ENCODE measurements at places on chromosomes 2 and 18.

DNA sequence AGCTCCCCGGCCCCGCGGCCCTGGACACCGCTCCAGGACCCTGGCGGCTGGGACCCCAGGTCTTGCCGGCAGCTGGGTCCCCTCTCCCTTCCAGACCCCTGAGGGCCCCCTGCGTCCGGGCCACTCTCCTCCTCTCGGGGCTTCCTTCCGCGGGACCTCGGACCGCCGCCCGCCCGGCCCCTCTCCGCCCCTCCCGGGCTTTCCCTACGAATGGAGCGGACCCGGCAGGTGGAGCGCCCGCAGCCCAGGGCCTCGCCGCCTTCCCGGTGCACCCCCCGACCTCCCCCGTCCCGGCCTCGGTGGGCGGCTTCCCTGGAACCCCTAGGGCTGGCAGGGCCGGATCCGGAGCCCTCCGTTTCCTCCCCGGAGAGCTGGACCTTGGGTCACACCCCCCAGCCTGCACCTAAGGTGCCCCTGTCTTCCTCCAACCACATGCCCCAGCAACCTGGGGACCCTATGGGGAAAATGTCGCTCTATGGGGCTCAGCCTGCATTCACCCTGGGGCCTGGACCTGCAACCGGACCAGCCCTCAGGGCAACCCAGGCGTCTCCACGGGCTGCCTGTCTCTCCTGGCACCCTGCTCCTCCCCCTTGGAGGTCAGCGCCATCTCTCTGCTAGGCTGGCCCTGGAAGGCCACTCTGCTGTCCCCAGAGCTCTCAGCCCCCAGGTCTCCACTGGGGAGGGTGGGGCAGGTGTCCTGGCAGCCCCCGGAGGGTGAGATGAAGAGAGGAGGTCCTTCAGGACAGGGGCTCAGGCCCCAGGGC, 730 bp downstream of the B3GNT7 start:
- DNase-seq, result no peak

GRCh38 chr2:158095269-158095668, 6.4 kb upstream of the UPP2 start:
- no peak for DNase-seq

GRCh38 chr2:38535744-38536506, 66.8 kb downstream of the HNRNPLL start:
- peak; percentile 49 for DNase-seq

GRCh38 chr2:169072163-169072925, 3.0 kb downstream of the DHRS9 start:
- DNase-seq, result no peak

- DNase-seq, result peak; percentile 3
Observed at GRCh38 chr2:1480671-1481076, 67.4 kb downstream of the TPO start.

GRCh38 chr2:217261452-217261851, 401.6 kb upstream of the TNP1 start:
- DNase-seq, result no peak

DNA sequence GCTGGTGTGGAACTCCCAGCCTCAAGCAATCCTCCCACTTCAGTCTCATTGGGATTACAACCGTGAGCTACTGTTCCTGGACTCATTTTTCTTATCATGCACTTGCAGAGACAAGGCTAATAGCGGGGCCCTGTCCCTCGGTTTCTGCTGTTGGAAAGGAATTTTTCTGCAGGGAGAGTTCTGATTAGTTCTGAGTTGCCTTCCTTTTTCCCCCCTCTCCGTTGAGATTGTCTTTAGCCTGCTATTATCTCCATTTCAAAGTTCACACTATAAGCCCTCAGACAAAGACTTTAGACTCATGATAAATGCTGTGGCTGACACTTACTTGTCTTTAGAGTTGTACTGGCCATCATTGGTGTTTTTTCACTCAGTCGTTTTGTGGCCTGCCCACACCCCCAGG, 97.2 kb downstream of the NCOA1 start:
- DNase-seq, result no peak

DNA sequence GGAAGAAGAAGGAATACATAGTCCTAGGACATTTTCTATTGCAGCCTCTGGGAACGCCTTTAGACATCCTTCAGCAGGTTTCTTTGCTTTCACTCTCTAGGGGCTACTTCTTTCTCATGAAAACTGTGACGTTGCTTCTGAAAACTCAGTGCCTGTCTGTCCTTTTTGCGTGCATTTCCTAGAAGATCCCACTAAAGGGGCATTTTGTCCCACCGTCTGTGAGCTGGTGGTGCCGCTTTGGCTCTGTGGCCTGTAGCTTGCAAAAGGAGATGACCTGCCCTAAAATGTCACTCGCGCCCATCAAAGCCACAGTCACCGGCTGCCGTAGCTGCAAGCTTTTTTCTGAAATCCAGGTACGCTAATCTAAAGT, 579 bp downstream of the STAT4 start:
- no peak for DNase-seq

DNA sequence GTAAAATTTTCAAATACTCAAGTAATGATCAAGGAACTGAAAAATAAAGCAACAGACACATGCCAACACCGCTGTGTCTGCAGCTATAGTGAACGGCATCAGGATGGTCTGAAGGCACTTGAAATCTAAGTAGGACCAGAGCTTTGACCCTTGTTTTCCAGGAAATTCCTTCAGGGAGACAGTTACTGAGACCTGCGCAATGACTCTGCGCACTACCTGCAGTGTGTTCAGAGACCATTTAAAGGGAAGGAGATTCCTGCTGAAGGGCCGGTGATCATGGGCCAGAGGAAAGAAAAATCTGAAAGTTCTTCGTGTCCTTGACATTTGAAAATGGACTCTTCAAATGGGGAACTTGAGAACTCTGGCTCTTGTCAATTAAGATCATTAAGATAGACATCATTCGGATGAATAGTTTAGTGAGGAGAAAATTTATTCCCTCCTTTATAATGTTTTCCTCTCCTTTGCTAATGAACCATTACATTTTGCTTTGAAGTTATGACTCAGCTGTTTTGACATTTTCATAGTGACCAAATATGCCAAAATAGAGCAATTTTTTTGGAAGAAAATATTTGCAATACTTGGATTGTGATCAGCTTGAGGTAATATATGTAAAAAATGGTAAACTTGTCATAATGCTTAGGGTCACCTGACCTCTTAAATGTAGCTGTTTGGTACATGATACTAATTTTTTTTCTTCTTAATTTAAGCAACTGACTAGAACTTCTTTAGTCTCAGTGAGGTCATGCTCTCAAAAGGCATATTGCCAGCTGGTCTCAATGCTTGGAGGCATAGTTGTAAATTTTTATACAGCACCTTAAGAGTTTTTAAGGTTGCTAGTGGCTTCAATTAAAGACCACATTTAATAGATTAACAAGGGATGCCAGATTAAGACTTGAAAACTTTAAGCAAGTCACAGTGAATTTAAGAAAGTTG, 329.3 kb downstream of the ARHGAP15 start:
- peak; percentile 11 for DNase-seq

GRCh38 chr2:216553093-216553478, 54.4 kb downstream of the RPL37A start:
- DNase-seq, result no peak

DNA sequence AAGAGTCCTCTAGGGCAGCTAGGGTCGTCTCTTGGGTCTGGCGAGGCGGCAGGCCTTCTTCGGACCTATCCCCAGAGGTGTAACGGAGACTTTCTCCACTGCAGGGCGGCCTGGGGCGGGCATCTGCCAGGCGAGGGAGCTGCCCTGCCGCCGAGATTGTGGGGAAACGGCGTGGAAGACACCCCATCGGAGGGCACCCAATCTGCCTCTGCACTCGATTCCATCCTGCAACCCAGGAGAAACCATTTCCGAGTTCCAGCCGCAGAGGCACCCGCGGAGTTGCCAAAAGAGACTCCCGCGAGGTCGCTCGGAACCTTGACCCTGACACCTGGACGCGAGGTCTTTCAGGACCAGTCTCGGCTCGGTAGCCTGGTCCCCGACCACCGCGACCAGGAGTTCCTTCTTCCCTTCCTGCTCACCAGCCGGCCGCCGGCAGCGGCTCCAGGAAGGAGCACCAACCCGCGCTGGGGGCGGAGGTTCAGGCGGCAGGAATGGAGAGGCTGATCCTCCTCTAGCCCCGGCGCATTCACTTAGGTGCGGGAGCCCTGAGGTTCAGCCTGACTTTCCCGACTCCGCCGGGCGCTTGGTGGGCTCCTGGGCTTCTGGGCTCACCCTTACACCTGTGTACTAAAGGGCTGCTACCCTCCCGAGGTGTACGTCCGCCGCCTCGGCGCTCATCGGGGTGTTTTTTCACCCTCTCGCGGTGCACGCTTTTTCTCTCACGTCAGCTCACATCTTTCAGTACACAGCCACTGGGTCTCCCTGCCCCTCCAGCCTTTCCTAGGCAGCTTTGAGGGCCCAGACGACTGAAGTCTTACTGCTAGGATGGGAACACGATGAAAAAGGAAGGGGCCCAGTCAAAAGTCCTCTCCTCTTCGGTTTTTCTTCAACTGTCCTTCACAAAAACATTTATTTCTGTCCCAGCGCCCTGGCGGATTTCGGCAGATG, 8.1 kb downstream of the SIX2 start:
- DNase-seq, result no peak

All from AG10803 (cell line).